GM19239 (cell line): ENCODE measurements at places on chromosomes 5 and 9.

DNA sequence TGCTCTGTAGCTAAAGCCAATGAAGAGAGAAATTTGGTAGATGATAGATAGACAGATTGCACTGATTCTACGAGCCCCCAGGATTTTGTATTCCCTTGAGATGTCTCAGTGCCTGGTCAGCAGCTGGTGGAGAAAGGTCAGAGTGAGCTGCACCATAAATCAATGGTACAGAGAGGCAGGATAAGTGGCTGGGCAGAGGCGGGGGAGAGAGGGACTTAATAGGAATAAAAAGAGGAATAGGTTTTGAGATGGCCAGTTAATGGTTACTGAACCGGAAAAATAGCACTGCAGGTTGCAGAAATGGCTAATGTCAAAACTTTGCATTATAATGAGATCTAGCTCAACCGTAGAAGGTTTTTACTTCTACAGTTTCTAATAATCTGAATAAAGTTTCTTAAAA lies 47.9 kb upstream of the SLC12A2 start:
- DNase-seq, result no peak

- no peak for DNase-seq
Measured at GRCh38 chr5:62317810-62318209, 11.8 kb downstream of the KIF2A start.

GRCh38 chr5:149172709-149173505 lies 31.6 kb downstream of the ABLIM3 start:
- no peak for DNase-seq

DNA sequence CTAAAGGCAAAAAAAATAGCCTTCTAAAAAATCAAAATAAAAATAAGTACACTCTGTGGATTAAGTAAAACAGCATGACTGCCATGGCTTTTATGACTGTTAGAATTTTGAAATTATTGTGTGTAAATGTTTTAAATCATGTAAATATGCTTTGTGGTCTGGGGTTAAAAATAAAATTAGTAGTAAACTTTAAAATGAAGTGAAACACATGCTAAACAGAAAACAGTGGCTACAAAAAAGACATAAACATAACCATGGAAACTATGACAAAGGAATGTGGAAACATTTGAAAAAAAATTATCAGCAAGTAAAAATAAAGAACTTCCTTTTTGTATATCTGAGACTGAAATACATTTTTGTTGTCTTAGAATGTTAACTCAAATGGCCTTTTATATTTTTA lies 134.5 kb upstream of the SPEF2 start:
- DNase-seq, result no peak

DNA sequence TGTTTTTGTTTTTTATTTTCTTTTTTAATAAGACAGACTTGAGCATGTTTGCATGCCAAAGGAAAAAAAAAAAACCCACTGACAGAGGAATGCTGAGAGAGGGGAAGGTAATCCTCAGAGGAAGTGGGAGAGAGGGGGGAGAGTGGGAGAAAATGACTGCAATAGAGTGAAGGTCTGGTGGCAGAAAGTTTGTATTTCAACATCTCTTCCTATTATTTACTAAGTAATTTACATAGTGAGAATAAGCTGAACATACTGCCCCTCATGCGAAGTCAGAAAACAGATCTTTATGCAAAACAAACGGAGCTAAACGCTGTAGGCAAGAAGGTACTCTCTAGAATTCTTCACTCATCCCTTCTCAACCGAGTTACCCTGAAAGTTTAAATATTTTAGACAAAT lies 45.0 kb downstream of the ELL2 start:
- no peak for DNase-seq

DNA sequence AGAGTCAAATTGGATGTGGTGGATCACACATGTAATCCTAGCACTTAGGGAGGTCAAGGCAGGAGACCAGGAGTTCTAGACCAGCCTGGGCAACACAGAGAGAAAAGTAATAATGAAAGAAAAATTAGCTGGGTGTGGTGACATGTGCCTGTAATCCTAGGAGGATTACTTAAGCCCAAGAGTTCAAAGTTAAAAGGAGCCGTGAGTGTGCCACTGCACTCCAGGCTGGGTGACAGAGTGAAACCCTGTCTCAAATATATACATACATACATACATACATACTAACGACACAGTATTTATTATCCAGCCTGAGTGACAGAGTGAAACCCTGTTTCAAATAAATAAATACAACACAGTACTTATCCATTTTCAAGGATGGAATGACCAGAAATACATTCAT lies 180.3 kb downstream of the BNC2 start:
- no peak for DNase-seq

GRCh38 chr5:73587923-73588322 lies 22.4 kb downstream of the UTP15 start:
- peak; percentile 2 for DNase-seq

DNA sequence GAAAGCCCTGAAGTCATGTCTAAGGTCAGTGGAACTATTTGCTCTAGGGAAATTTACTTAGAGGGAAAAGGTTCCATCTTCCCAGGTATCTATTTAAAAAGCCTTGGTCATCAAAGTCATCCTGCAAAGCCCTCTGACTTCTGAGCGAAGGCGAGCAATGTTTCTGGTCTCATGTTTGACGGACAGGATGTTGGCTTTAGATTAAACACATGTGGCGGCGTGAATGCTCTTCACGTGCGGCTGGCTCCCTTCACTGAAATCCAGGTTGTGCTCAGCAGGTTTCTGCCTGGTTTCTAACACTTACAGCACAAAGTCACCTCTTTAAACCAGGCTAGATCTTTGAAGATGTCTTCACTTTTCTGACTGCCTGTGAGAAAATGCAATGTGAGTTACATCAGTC lies 5.7 kb upstream of the ZBTB34 start:
- no peak for DNase-seq

GRCh38 chr9:135983208-135984071 lies 22.3 kb upstream of the UBAC1 start:
- no peak for DNase-seq

DNA sequence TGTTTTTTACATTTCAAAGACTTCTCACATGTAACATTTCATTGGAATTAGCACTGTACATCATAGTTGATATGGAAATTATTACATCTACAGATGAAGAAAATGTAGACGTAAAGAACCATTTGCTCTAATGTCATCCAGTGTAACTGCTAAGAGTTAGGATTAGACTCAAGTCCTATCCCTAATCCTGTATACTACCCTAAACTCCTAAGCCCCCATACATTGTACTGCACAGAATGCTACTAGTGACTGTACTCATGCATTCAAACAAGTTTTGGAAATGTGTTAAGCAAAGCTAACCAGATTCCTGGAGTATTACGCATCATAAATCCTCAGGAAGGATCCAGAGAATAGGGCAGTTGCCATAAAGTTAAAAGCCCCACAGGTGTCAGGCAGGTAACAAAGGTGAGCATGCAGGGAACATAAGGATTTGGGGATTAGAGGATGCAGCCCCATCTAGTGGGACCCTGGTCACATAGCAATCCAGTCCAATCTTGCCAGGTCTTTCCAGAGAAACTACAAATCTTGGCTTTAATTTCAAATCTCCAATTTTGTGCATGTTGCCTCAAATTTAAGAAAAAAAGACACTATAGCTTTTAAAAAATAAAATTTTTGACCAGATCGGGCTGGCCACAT lies 32.0 kb downstream of the HAVCR1 start:
- DNase-seq, result no peak

DNA sequence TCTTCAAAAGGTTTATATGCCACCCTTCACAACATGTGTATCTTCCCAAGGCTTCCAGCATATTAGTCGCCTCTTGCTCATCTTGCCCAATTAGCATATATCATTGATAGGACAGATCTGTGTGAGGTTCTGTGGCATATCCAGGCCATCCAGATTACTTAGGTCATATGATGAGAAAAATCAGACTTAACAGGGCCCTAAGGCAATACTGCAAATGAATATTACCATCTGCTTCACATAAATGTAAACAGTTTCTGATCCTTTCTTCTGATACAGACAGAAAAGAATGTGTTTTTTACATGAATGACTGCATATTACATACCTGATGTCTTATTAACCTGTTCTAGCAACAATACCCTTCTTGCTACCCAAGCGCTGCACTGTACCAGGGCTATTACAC lies 41.3 kb upstream of the GHR start:
- DNase-seq, result no peak

DNA sequence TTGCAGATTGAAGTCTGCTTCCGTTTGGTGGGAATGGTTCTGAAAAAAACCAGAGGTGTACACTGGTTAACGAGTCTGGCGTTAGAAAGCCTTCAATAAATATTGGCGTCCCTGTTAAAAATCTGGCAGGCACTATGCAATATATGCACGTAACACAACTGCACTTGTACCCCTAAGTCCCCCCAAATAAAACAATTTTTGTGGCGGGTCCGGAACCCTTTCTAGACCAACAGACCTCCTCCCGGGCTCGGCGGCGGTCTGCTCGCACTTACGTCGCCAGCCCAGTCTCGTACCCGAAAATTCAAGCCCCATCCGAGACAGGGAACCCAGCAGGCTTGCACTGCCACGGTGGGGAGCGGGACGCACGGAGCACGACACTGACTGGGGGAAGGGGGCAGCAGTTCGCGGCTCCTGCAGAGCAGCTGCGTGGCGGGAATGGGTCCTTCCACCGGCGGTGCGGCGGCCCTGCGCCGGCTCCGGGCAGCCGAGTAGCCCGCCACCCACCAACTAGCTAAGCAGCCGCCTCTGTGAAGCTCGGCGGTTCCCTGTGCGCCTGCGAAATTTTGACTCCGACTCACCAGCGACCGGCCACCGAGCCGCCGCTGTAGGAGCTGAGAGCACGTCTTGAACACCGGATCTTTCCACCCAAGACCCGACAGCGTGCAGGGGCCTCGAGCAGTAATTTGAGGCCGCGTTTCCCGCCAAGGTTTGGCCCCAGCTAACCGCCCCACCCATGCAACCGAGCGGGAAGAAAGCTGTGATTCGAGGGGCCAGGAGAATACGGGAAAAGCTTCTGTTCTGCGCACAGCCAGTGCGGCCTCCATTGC lies 3.9 kb downstream of the MCIDAS start:
- peak; percentile 4 for DNase-seq

GRCh38 chr5:9562141-9562540 lies 16.3 kb upstream of the SEMA5A start:
- no peak for DNase-seq

GRCh38 chr9:1458503-1458902 lies 408.3 kb downstream of the DMRT2 start:
- no peak for DNase-seq

- DNase-seq, result peak; percentile 5
Measured at GRCh38 chr9:92534674-92535073, 1.1 kb downstream of the ECM2 start.

- DNase-seq, result no peak
Measured at GRCh38 chr5:151671950-151672349, 14.8 kb downstream of the SPARC start.

DNA sequence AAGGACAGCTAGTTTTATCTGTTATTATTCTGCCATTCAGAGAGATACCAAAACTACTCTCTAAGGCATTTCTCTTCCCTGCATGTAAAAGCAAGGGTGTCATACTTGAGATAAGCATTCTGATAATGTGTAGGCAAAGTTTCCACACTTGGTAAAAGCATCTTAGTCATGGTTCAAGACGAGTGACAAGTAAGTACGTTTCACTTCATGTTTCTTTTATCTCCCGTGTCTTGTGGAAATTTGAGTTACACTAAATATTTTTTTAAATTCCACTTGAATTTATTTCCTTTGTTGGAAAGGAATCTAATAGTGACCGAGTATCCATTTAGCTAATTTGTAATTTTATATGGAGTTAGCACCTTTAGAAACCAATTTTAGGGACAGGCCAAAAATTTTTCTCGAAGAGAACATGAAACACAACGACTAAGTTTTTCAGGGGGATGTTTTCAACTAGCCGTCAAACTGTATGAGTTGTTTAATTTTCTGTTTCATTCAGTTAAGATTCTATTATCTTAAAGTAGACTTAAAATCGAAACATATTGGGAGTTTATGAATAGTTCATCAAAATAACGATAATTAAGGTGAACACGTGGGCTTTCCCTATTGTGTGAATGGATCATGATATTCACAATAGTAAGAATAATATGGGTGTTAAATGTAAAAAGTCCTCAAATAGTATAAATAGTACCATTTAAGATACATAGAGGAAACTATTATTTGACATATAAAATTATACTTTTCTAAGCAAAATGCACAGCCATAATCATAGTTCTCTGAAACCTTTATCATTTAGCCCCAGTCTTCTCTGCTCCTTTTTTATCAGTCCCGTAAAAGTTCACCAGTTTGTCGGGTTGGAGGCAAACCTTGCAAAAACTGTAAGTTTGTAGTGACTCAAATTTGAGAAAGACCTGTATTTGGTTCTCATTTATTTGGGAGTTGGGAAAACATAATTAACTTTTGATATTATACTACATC lies 1.6 kb downstream of the RFESD start:
- DNase-seq, result no peak

DNA sequence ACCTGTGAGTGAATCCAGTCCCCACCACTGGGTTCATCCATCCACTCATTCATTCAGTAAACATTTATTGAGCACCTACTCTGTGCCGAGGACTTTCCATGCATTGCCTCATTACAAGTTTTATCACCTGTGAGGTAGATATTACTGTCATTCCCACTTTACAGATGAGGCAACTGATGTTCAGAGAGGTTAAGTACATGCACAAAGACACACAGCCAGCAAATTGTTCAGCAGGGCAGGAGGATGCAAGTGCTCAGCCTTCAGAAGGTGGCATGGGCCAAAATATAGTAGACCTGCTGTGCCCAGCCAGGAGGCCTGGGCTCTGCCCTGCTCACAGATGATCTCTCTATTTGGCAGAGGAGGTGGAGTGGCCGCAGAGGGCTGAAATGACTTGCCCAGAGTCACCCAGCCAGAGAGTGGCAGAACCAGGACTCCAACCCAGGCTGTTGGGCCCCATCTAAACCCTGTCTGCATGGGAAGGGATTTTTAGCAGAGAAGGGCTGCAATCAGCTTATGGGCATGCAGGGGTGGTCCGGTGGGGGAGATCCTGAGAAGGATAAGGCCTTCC lies 7.6 kb upstream of the NEURL1B start:
- no peak for DNase-seq

DNA sequence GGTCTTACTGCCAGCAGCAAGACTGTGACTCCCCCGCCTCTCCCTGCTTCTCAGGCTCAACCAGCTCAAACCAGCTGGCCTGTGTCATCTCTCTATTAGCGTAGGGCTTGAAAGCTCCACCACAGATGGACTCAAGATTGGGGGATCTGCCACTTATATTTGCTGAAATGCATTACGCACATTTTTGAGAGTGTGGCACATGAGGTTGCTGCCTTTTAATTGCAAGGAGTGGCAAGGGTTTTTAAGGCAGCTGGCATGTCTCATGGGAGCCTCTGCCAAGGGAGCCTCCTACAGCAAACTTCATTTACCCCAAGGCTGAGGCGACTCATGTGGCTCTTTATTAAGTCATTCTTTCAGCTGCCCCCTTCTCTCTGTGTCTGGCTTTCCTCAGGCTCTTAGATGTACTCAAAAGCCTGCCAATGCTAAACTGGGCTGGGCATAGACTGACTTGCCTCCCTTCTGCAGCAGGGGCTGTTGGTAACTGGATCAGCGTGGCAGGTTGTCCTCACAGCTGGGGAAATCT lies 219.3 kb downstream of the SMARCA2 start:
- DNase-seq, result no peak

GRCh38 chr9:134413112-134413715 lies 87.0 kb downstream of the RXRA start:
- no peak for DNase-seq

GRCh38 chr9:69324549-69325401 lies at the start of gene ENTREP1:
Gene ENTREP1 (plus strand): TSS chr9:69325215. CDS start chr9:69325310, 95 bp downstream.
- peak; percentile 30 for DNase-seq
